NCI-H2107 (cell line): ENCODE measurements at places on chromosomes 4 and X.

DNA sequence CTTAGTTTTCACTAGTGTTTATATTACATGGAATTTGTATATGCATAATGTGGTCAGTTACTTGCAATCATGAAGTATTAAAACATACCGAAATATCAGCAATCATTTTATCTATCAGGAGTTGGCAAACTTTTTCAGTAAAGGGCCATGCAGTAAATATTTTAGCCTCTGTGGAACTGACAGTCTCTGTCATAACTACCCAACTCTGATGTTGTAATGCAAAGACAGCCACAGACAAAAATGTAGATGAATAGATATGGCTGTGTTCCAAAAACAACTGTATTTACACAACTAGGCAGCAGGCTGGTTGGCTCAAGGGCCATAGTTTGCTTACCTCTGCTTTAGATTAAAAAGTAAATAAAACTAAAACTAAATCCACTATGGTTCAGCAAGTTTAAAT is 200.2 kb downstream of the HS3ST1 start:
- DNase-seq, result no peak

DNA sequence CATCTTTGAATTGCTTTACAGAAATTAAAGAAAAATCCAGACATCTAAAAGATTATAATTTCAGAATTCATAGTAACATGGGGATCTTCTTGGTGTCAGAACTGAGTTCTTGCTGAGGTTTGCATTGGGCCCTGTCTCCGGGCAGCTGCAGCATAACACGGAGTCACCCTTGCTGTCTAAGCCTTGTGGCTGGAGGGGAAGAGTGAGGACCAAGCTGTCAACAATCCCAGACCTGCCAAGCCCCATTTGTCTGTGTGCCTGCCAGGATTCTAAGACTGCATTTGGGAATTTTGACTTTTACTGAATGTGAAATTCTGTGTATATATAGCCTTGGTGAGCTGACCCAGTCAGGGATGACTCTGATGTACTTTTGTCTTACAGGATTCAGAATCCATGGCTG is 25.2 kb upstream of the NAP1L5 start:
- no peak for DNase-seq

DNA sequence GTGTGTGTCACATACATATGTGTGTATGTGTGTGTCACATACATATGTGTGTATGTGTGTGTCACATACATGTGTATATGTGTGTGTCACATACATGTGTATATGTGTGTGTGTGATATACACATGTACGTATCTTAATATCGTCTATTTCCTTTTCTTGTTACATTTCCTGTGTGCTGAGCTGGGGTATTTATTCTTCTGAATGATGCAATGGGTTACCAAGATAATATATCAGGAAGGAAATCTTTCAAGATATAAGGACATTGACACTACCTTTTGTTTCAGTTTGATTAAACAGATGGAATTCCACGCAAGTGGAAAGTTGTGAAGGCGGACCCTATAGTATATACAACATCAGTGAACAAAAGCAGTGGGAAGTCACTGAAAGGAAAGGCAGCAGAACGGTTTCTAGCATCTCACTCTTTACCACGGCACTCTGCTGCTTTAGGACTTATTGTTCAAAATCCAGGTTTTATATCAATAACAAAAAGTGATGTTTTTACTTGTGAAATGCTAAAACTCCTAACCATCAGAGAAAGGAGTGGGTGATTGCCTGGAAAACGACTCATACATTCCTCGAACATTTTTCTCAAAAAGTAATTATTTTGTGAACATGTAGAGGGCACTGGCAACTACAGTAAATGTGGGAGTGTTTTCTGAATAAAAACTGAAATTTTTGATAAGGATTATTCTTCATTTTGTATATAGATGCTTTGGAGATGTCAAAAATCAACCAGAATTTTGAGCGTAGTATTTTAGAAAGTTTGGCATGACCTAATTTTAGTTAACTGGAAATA is 43.1 kb upstream of the IL21 start:
- DNase-seq, result no peak

DNA sequence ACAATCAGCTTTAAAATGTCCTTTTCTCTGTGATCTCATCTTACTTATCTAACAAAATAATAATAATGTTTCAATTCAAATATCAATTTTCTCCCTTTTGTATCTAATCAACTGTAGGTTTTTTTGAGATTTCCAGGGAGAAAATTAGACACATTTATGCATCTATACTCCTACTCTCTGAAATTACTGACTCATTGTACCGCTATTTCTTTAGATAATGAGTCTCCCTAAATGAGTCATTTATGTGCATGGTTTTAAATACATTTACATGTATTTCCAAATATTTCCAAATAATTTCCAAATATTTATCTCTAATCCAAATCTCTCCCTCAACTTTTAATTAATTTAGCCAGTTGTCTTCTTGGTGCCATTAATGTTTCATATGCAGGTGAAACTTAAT is 621.0 kb downstream of the TECRL start:
- DNase-seq, result no peak

DNA sequence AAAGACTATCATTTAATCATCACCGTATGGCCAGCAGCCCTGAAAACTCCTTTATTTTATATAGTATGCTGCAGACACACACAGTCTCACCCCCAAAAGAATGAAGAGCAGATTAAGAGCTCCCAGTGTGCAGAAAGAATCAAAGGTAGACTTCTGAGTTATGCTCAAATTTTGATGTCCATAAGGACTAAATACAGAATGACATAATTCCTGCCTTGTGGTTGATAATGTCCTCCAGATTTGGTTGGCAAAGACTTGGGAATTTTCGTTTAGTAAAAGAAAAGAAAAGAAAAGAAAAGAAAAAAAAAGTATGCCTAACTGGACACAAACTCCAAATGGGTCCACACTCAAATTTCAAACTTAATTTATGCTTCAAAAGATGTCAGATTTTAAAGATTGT is 118.1 kb upstream of the PLAC1 start:
- DNase-seq, result no peak

DNA sequence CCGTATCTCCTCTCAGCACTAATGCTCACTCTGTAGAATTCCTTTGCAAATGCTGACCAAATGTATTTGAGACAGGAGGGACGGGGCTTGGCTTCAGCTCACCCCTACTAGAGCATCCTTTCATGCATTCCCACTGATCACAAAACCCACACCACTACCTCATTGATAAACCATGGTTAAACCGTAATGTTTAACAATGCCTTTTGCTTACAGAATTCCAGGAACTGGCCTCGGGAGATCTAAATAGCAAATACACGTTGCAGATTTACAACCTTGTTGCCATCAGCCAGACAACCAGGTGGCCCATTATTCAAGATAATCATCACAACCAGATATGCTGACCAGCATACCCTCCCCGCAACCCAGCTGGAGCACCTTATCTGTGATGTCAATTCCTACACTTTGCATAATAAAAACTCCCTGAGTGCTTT is 391.9 kb downstream of the KCTD8 start:
- no peak for DNase-seq

DNA sequence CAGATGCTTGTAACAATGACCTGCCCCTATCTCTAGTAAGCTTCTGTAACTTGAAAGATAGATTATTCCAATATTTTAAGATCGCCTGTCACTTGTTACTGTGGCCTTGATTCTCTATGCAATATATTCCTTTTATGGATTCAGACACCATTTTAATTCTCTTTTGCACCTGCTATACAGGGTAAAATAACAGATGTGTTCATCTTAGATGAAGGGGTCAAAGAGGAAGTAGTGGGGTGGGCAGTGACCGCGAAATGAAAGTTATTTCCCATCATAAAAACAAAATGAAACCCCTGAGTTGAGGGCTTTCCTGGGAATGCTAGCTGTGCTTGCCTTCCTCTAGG is 175.9 kb downstream of the TSPAN5 start:
- no peak for DNase-seq

DNA sequence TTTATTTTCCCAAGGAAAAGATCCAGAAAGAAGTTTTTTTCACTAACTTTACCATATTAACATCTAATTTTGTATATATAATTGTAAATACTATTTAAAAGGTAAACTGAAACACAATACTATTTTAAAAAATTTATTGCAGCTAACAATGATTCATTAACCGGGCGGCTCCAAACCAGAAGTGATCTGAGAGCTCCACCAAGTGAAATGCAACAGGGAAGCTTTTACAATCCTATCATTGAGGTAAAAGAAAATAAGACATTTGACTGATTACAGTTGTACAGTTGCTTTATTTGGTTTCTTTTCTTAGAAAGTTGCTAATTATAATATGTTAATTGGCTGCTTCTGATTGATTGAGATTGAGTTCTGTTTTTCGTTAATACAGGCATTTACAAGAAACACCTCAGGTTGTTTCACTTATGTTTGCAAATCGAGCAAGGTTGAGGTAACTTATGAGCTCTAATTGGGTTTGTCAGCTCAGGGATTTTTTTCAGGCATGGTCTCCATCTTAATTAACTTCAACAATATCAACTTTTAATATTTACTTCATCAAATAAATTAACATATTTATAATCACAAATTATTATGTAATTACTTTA is 220.2 kb upstream of the UGT8 start:
- no peak for DNase-seq

DNA sequence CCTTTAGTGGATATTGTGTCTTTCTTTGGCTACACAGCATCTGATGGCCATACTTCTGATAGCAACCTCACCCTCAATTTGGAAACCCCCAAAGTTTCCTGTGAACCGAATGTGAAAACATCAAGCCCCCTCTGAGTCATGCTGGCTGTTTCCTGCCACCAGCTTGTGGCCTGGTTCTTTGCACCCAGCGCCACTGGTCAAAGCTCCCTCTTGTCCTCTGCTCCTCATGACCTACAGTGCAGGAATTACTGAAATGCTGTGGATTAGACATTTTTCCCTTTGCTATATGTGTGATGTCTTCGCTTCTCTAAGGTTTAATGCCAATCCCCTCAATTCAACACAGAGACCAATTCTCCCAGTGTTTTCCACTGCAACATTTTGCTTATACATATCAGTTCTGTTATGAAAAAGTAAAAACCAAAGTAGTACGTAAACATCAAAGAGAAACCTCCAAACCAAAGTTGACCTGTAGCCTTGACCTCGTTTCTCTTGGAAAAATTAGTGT is 224.0 kb upstream of the TENM3 start:
- no peak for DNase-seq

DNA sequence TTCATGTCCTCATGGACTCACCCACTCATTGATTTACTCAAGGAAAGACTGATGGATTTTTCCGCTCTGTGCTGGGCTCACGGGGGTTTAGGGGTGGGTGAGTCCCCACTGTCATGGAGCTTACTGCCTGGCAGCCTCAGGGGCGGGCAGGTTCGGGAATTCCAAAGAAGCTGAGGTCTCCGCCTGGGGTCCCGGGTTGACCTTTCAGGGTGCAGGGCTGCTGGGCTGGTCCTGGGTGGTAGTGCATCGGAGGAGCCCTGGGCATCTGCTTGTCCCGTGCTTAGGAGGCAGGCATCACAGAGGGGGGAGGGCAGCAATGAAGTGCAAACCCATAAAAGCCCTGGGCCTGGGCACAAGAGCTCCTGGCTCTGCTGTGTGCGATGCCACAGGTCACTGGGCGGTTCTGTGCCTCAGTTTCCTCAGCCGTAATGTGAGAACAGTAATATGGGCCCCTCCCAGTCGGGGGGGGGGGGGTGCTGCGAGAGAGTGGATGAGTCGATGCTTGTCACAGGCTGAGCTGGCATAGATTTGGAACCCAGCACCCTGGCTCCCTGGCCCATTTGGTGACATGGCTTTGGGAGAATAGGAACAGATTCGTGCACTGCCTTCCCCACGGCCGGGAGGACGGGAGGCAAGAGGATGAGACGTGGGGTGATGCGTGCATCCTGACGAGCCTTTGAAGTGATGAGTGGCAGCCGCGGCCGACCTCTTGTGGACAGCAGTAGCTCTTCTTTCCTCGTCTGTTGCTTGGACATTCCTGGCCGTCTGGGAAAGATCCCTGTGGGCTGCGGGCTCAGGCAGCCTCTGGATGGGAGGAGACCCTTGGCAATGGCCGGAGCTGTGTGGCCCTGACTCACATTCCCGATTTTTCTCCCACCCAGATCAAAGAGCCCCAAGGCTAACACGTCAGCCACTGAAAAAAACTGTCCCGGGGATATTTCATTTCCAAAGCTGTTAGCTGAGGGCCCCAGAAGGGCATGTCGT is 42.0 kb downstream of the PSAPL1 start:
- no peak for DNase-seq

- DNase-seq, result no peak
Observed at GRCh38 chr4:63233671-63234070, 1175.6 kb downstream of the TECRL start.

- DNase-seq, result no peak
Observed at GRCh38 chr4:39970671-39971640, 6.8 kb downstream of the PDS5A start.
